ENCODE measurements at places on chromosomes 7 and 10.
A peak's percentile ranks its signal among the peaks of the same experiment; 100 is the strongest.

GRCh38 chr7:141568227-141568626, 17.0 kb downstream of the AGK start:
- DNase-seq = no peak

- DNase-seq = no peak
These were observed 137.9 kb downstream of the GLI3 start for GRCh38 chr7:42099066-42099465.

- no peak for DNase-seq
These were observed 435.2 kb downstream of the PLXNA4 start for GRCh38 chr7:132141109-132141508.

- no peak for DNase-seq
These were observed 32.1 kb upstream of the PFKFB3 start for GRCh38 chr10:6170638-6171037.

GRCh38 chr7:136655414-136655813, 213.0 kb upstream of the CHRM2 start:
- DNase-seq = no peak

- DNase-seq = no peak
These were observed 204.8 kb downstream of the BMPER start for GRCh38 chr7:34109936-34110780.

DNA sequence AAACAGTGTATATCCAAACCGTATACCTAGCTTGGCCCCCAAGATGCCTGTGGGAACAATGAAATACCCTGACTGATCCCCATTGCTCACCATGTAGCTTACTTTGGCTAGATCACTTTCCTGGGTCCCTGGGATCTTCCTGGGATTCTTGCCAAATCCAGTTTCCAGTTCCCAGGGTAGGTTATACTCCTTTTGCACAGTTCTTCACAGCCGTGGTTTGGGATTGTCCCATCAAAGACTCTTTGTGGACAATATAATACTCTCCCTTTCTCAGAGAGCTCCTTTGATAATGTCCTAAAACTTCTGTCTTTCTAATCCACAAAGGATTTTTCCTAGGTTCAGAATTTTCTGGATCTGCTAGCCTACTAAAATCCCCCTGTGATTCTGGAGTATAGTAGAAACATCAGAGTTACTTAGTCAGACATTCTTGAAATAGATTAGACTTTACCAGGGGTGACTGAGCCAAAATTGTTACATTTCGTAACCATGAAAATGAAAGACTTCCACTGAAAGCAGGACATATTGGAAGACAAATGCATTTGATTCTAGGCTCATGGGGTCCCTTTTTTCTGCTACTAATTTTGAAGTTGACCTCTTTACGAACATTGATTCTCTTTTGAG, 388.3 kb upstream of the ETV1 start:
- no peak for DNase-seq

DNA sequence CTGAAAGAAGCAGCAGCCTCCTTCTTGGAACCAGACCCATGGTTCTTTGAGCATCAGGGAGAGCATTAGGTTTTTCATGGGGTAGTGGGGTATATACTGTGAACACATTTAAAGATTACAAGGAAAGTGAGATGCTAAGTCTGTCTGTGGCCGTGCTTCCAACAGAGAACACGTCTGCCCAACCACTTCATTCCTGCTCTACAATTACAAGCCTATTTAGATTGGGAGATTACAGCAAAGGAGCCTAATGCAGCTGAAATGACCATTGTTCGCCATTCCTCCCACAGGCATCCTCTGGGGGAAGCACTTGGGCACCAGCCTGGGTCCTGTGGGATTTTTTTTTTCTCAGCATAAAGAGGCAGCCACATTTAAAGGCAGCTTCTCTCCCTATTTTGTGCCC, 536.4 kb downstream of the XPNPEP1 start:
- no peak for DNase-seq

DNA sequence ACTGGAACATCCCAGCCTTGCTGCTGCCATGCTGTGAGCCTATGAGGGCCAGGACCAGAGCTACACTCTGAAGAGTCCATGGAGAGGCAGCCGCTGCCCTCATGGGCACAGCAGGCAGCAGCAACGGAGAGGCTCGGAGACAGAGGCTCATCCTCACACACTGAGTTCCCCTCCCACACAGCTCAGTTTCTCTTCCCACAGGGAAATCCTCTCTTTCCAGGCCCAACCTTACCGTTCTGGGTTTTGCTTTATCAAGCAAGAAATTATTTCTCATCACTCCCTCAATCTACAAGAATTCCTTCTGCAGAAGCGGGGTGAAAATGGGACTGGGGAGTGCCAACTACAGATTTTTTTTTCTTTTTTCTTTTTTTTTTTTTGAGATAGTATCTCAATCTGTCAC, 36.6 kb downstream of the GOLGA7B start:
- no peak for DNase-seq

GRCh38 chr7:1715671-1716074, 45.6 kb downstream of the ELFN1 start:
- no peak for DNase-seq

DNA sequence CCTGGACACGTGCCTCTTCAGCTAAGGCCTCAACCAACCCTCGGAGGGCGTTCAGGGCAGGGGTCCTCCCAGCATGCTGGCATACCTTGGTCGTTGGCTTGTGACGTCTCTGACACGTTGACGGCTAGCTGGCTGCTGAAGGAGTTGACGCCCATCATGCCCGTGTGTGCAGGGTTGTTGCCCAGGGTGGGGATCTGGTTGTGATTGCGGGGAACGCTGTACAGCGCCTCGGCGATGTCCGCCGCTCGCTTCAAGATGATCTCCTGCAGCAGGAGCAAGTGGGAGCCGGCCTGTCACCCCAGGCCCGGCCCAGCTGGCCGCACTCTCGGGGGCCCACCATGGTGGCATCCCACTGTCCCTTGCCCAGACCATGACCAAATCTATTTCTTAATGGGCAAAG, 122.0 kb downstream of the EBF3 start:
- DNase-seq = no peak

- DNase-seq = peak; percentile 92
These were observed 9.9 kb downstream of the ZNF365 start for GRCh38 chr10:62384057-62384446.

DNA sequence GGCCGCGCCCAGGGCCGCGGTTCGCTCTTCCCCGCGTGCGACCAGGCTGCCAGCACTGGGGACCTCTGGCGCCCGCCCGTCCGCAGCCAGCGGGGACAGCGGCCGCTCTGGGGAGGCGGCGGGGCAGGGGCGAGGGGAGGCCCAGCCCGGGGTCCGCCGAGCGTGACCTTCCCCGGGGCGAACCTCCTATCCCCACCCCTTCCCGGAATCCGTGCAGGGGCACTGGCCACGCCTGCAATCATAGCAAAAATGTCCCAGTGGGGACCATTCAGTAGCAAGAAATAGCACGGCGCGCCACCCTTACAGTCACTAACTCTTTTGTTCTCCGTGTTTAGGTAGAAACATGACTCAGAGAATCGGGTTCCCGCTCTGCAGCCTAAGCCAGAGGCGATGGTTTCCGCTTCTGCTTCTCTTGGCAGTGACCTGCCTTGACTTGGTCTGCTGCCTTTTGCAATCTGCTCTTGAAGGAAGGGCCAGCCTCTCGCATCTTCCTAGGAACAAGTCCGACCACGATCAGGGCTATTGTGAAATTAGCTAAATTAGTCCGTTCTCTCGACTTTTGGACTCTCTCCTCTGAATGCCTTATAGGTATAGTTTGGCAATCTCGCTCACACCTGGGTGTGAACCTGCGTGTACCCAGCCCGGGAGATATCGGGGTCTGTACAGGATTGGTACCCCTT, 79.3 kb upstream of the ACBD5 start:
- no peak for DNase-seq

DNA sequence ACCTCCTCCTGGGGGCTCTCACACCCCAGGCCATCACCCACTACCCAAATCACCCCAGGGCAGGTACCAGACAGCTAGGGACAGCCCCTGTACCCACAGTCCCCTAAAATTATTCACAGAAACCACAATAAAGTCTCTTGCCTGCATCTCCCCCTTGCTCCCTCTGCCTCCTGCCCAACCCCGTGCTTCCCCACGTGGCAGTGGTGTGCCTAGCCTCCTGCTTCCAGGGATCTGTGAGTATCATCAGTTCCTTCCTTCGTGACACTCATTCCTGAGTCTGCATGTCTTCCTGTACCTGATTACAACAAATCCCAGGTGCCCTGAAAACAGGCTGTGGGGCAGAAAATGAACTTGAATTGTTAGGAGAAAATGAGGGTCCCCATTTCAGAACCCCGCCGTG, 61.5 kb downstream of the PRKAG2 start:
- no peak for DNase-seq

GRCh38 chr10:124707551-124707950, 36.6 kb downstream of the FAM53B start:
- DNase-seq = no peak

DNA sequence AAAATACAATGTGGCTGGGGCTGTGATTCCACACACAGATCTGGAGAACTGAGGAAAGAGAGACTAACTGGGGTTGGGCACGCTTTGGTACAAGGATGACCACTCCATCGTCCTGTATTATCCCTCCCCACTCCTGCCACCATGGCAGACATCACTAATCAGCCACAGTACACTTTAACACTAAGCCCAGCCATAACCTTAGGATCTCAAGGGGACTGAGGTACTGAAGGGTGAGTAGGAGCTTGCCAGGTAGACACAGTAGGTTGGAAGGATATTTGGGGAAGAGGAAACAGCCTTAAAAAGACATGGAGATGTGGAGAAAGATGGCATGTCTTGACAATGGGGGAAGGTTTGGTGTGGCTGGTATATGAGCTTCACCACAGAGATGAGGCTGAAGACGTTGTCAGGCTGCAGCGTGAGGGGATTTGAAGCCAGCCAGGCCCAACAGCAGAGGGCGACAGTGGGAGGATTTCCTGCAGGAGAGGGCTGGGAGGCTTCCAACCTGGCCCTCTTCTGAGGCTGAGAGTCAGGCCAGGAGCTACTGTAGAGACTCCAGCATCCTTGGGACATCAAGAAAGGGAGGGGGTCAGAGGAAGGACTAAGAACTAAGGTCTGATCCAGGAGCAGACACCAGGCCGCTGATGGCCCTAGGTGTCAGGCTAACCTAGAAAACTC, 58.6 kb upstream of the COL13A1 start:
- no peak for DNase-seq

- peak; percentile 54 for DNase-seq
These were observed 70.3 kb upstream of the NANOS1 start for GRCh38 chr10:118958984-118959925.

- DNase-seq = no peak
These were observed 118.6 kb downstream of the CNTNAP2 start for GRCh38 chr7:146235195-146235594.

DNA sequence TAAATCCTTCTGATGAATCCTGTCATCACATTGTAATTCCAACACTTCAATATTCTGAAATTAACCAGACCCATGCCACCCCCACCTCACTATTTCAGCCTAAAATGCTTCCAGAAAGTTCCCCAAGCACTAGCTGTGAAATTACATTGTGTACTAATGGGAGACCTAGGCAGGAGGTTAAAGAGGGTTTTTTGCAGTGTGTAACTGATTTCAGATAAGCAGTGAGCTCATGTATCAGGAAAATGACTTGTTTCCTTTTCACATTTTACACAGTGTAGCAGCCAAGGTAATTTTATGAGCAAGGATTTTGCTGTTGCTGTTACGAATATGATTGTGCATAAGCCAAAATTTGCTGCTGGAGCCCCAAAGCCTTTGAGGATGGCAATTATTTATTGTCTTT, 129.0 kb downstream of the INHBA start:
- no peak for DNase-seq

- DNase-seq = no peak
These were observed 89.9 kb downstream of the CRTAC1 start for GRCh38 chr10:97940534-97940933.

DNA sequence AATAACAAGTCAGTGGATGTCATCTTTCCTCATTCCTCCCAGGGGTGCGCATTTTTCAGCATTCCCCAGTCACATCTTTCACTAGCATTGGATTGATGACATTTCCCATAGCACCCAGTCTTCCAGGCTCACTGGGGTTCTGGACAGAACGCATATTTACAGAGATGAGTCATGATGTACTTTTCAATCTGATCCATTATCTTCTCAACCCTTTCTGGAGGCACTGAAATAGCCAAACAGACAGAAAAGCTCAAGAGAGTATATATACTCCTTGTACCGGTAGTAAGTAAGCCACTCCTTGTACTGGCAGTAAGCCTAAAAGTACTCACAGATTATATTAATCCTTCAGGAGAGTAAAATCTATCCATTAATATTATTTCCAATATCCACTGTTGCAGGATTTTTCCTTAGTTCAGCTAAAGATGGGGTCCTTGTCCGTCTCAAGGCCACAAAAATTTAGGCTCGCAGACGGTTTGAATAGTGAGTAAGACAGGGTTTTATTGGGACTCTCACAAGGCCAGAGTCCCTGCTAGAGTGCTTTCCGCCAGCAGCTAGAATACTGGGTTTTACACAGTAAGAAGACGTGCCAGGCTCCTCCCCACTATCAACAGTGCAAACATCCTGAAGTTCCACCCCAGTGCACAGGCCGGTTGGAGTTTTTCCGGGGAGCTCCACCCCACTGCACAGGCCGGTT, 60.8 kb downstream of the MDH2 start:
- DNase-seq = peak; percentile 69

DNA sequence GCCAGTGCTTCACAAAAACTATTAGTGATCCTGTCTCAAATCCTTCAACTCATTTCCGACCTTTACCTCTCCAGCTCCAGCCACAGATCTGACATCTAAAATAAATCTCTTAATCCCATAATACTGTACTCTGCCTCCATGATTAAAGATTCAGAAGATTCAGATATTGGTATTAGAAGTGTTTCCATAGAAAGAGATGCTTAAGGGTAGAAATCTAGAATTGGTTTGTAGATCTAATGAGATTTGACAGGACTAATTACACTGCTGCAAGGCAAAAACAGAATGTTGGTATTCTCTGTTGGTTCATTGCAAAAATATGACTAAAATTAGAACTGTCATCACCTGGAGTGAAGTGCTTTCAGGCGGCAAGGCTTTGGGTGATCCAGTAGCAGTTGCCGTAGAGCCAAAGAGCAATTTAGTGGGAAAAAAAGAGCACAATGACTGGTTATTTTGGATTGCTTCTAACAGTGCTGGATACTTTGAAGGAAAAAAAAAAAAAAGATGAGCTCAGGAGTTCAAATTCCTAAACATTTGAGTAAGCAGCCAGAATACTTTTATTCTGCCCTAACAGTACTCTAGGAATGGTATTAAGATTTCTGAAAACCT, 940.1 kb upstream of the SORCS1 start:
- no peak for DNase-seq

- no peak for DNase-seq
These were observed 623.8 kb downstream of the SUGCT start for GRCh38 chr7:40758590-40758989.

GRCh38 chr7:84107259-84107658, 87.3 kb downstream of the SEMA3A start:
- DNase-seq = no peak

GRCh38 chr7:26038201-26038990, 113.6 kb upstream of the NFE2L3 start:
- DNase-seq = no peak

GRCh38 chr10:58220769-58221451, 46.8 kb downstream of the IPMK start:
- DNase-seq = no peak

GRCh38 chr10:19845503-19846368, 29.5 kb downstream of the PLXDC2 start:
- peak; percentile 33 for DNase-seq

GRCh38 chr7:78101076-78101475, 302.5 kb downstream of the PHTF2 start:
- DNase-seq = no peak
